ENCODE measurements at places on chromosomes 4 and X.
A peak's percentile ranks its signal among the peaks of the same experiment; 100 is the strongest.

DNA sequence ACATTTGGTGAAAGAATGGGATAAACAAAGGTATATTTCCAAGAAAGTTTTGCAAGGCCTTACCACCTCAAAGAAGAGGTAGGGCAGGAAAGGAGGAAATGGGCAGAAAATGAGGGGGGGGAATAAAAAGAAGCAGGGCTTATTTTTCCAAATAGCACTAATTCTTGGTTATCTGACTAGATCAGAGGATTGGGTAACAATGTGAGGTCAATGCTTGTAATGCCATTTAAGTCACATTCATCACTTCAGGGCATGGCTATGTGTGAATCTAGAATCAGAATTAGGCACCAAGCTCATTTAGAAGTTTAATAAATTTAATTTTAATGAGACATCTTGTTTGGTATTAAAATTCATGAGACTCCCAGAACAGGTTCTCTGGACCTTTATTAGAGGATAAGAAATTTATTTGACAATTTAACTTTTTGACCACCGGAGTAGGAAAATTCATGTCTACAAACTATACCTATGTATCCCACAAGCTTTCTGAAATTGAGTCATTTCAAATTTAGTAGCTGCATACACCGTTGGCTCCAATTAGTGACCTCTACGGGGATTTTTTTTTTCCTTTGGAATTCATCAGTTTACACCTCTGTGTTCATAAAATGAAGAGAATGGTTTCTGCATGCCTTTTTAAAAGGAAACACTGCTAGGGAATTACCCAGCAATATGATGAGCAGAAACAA lies 1.4 kb upstream of the STS start:
- no peak for DNase-seq

- DNase-seq = no peak
These were observed 68.0 kb upstream of the TLR2 start for GRCh38 chr4:153616006-153616555.

GRCh38 chr4:84927428-84927827 lies 39.1 kb downstream of the WDFY3 start:
- no peak for DNase-seq

- no peak for DNase-seq
These were observed 3.7 kb upstream of the PIR start for GRCh38 chrX:15496824-15497223.

DNA sequence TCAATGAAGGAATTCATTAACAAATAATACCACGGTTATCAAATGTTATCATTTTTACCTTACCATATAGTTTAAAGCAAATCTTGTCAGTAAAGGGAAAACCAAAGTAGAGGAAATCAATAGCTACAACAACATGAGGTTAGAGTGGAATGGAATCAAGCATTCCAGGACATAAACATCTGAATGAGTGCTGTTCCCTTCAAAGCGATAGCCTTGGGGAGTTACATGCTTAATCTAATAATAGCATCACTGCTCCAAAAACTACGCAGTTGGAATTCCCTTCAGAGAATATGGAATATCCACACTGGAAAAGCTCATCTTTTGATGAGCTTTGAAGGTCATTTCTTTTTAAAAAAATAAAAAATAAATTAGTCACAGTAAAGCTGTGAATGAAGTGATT lies 31.2 kb downstream of the PDE5A start:
- no peak for DNase-seq

- DNase-seq = no peak
These were observed 250.7 kb upstream of the ZFP42 start for GRCh38 chr4:187744911-187745310.

DNA sequence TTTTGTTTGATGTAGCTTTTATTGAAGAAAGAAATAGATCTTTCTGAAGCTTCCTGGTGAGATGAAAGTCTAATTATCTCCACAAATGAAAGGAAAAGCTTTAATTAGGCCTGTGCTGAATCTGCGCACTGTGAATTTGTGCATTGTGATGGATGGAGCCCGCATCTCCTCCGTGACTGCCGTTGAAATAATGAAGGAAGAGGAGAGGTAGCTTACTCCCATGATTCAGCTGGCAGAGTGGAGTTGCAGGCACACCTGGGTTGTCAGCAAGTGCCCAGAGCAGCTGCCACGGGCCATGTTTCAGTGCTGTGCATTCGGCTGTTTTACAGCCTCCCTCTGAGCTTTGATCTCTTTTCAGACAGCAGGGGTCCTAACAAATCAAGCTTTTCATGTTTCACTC lies 735.3 kb upstream of the TENM3 start:
- DNase-seq = no peak

DNA sequence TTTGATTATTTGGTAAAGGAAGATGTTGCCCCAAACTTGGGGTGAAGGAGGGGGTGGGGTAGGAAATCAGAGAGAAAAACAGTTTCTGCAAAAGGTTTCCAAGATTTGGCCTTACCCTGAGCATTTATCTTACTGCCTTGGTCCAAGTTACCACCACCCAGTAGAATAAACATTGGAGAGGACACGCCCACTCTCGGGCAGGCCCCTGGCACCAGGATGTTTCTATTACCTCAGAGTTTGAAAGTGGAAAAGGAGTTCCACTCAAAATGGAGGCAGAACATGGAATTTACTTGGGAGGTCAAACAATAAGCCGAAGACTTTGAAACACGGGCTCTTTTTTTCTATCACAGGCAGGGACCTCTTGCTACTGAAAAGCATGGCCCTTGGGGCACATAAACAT lies 113.7 kb downstream of the CHRNA9 start:
- DNase-seq = no peak

DNA sequence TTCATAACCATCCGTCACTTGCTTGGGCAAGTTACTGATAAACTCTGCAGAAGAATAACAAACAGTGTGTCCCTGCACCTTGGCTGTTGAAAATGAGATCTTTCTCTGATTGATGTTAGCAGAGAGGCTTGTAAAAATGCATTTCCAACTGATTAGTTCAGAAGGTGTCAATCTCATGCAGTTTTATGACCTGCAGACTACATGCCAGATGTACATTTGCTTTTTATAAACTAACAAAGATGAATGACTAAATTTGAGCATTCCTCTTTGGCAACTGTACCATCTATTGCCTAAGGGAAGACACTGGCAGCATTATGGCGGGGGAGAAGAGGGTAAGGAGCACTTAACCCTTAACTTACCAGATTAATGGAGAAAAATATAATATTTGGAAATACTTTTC lies 192.8 kb downstream of the DCTD start:
- DNase-seq = no peak

DNA sequence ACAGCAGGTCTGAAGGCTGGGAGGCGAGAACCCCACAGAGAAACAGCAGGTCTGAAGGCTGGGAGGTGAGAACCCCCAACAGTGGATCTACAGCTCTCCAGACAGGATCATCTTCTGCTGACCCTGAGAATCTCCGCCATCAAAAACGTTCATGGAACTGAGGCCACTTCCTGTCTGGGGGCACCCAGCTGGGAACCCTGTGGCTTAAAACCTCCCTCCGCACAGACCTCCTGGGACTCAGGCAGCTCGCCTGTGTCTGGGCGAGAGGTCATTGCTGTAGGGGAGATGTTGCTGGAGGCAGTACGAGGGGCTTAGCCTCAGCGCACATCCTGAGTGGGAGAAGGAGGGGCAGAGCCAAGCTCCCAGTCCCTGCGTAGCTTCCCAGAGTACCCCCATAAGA lies 15.1 kb upstream of the CLDN24 start:
- peak; percentile 43 for DNase-seq

- no peak for DNase-seq
These were observed 38.3 kb downstream of the AFAP1 start for GRCh38 chr4:7901311-7901885.

GRCh38 chr4:51885363-51885762 lies 42.4 kb downstream of the DCUN1D4 start:
- DNase-seq = no peak

- no peak for DNase-seq
These were observed 286.8 kb upstream of the FSTL5 start for GRCh38 chr4:162450531-162451035.

GRCh38 chr4:55733932-55734331 lies 85.7 kb upstream of the EXOC1L start:
- DNase-seq = no peak

DNA sequence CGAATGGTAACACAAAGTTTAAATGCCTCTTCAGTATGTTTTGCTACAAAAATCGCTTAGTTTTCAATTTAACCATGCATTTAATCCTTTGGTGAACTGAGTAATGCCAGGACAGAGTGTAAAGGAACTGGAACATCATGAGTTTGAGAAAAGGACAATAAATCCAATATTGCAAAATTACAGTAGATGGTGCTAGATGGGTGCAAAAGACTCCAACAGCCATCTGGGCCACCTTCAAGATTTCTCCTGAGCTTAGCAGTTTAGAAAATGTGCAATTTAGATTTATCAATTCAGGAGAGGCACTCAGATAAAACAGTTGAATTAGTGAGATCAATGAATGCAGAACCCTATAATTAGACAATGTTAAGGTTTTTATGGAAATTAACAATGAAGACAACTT lies 33.2 kb upstream of the MID1IP1 start:
- DNase-seq = no peak

GRCh38 chr4:2362266-2363055 lies 56.0 kb downstream of the ZFYVE28 start:
- peak; percentile 48 for DNase-seq

GRCh38 chr4:15149839-15150592 lies 147.7 kb downstream of the CPEB2 start:
- DNase-seq = peak; percentile 93

- no peak for DNase-seq
These were observed 116.3 kb upstream of the SFRP2 start for GRCh38 chr4:153905231-153905630.

DNA sequence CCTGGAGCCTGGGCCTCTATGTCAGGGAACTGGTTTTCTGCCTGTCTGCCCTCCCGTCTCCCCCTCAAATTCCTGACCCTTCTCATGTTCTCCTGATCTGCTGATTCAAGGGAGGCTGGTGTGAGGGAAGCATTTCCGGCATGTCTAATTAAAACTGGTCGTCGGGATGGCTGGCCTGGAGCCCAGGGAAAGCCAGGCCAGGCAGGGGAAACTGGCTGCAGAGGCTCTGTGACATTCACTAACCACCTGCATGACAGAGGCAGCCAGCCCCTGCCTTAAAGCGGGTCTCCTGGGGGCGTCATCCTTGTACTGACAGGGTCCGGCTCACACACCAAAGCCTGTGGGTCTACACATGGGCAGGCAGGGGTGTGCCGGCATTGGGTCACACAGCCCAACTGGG lies 35.2 kb downstream of the ABLIM2 start:
- no peak for DNase-seq

DNA sequence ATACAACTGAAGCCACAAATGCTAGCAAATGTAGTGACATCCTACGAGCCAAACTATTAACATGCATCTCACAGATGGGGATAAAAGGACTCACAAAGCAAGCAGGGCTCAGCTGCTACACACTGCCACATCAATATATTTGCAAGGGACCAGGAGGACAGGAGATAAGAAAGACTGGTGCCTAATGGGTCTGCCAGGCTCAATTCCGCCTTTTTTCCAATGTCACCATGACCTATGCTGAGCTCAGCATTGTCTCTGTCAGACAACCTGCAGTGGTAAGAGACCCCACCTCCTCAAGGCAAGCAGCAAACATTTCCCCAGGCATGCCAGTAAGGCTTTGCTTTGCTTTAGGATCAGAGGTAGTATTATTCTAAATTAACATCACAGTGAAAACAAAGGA lies 435 bp downstream of the DCX start:
- DNase-seq = no peak

GRCh38 chrX:80423744-80424143 lies 3.5 kb downstream of the TENT5D start:
- DNase-seq = no peak

- no peak for DNase-seq
These were observed 290.6 kb upstream of the TAPT1 start for GRCh38 chr4:16516796-16517439.

DNA sequence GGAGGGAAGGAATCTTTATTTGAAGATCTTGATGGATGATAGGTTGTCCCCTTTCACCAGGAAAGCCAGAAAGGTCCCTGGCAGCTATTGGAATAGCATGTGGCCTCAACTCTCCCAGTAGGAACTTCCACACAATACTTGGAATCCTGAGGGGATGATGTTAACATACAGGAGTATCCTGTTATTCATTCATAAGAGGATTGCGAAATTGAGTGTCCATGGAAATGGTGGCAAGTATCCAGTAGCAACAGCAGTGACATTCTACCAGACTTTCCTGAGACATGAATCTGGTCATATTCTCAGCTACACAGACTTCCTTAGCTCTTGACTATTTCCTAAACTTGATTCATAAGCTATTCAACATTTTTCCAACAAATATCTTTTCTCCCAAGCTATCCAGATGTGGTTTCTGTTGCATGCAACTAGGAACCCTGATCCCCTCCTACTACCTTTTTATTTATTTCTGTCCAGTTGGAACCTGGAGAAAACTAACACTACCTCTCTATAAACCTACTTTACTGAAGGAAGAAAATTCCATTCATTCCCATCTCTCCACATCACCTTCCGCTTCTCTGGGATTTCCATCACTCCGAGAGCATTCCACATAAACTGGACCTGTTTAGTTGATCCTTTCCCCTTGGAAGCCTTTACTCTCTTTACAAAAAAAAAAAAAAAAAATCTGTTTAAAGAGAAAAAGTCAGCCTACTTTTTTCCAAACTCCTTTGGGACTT lies 101.8 kb downstream of the ANXA5 start:
- no peak for DNase-seq

GRCh38 chr4:23033796-23034195 lies 341.1 kb downstream of the GBA3 start:
- no peak for DNase-seq

- DNase-seq = no peak
These were observed 1266.8 kb upstream of the PCDH7 start for GRCh38 chr4:29453303-29453820.

DNA sequence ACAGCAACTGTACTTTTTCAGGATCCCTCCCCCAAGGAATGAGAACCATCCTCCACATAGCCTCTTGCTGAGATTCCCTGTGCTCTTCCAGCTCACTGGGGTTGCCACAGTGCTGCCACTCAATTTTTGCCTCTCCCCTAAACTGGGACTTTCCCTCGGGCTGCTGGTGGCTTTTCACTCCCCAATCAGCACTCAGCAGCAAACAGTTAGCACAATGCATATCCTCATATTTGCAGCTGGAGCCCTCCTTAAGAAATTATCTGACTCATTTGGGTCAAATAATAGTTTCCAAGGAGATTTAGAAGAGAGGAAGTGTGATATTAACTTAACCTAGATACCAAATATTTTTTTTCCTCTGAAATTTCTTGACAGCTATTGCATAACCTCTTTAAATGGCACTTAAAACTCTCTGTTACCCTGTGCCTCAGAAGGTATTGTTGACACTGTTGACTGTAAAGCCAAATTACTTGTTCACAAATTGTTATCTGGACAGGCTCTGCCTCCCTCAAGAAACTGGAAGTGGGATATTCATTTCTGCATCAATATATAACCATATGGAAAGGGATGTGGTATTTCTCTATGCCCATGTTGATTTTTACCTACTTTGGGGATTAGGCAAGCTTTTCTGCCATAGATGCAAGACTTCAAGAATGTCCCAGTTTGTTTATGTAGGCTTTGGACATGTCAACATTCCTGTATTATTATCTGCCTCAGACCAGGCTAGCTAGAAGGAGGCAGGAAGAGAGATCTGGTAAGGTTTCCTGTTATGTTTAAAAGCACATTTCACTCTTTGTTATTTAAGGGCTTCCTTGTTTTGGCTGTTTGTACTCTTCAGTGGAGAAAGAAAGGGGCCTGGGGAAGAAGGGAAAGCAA lies 58.0 kb downstream of the SEPTIN11 start:
- DNase-seq = no peak

All from posterior vena cava (tissue), 2 donors.